ENCODE measurements at places on chromosomes 3 and 15.

GRCh38 chr3:148643389-148643840 lies 54.3 kb upstream of the AGTR1 start:
- DNase-seq = no peak

GRCh38 chr3:85627932-85628331 lies 669.1 kb downstream of the CADM2 start:
- no peak for DNase-seq

DNA sequence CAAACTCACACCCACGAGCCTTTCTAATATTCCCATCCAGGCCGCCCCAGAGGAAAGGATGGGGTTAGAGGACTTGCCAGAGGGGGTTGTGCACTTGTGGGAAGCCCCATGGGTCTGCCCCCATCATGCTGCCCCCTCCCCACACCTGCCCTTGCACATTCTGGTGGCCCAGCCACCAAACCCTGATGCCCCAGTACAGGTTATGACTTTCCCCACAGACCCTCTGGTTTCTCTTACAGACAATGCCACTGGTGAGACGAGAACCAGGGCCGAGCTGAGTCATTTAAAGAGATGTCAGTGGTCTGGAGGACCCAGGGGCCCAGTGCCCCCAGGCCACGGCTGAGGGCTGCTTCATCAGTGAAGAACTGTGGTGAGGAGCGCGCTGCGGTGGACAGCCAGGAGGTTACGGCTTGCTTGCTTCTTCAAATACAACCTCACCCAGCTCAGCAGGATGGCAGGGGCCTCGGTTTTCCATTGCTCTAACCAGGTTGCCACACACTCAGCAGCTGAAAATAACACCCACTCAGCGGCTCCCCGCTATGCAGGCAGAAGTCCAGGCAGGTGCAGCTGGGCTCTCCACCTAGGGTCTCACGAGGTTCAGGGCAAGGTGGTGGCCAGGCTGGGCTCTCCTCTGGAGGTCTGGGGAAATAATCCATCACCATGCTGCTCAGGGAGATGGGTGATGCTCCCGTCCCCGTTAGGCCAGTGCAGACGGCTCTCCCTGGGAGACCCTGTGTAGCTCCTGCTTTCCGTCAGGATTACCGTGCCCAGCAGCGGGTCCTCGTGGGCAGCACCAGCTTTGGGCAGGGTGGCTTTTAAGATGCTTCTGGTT lies 13.8 kb upstream of the SNRPA1 start:
- DNase-seq = no peak

DNA sequence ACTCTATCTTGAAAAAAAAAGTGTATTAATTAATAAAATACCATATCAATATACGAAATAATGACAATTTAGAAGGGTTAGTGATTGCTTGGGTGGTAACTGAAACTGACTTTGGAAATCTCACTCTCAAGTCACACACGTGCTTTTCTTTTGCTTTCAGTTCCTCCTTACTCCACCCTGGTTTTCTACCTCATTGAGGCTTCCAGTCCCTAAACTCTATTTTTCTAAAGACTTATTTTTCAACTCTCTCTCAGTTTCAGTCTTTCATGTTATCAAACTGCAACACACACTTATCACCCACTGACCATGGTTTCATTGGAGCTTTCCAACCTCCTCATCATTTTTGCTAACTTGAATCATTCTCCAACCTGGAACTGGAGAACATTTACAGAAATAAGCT lies 23.5 kb downstream of the IL12A start:
- DNase-seq = no peak

GRCh38 chr15:69357773-69358771 lies 56.1 kb upstream of the KIF23 start:
- peak; percentile 52 for DNase-seq

- no peak for DNase-seq
Observed at GRCh38 chr3:180229113-180229512, 192.4 kb upstream of the PEX5L start.

- no peak for DNase-seq
Observed at GRCh38 chr3:120057626-120058025, 36.6 kb downstream of the GSK3B start.

DNA sequence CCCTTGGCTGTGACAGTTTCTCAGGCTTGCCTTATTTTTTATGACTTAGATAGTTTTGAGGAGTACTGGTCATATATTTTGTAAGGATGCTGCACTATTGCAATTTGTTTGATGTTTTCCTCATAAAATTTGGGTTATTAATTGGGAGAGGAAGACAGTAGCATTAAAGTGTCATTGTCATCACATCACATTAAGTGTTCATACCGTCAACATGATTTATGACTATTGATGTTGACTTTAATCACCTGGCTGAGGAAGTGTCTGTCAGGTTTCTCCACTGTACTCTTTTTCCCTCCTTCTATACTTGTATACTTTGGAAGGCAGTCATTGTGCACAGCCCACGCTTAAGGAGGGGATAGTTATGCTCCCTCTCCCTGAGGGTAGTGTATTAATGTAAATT lies 26.9 kb downstream of the TRIM69 start:
- no peak for DNase-seq

- no peak for DNase-seq
Observed at GRCh38 chr3:69612791-69613190, 126.5 kb upstream of the MITF start.

DNA sequence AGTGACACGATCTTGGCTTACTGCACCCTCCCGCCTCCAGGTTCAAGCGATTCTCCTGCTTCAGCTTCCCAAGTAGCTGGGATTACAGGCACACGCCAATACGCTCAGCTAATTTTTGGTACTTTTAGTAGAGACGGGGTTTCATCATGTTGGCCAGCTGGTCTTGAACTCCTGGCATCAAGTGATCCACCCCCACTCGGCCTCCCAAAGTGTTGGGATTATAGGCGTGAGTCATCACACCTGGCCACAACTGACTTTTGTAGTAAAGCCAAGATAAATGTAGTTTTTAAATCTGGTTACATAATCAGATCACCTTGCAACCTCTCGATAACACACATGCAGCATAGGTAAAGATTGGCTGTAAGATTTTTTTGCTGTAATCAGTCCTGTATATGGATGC lies 657.5 kb upstream of the DPPA4 start:
- no peak for DNase-seq

DNA sequence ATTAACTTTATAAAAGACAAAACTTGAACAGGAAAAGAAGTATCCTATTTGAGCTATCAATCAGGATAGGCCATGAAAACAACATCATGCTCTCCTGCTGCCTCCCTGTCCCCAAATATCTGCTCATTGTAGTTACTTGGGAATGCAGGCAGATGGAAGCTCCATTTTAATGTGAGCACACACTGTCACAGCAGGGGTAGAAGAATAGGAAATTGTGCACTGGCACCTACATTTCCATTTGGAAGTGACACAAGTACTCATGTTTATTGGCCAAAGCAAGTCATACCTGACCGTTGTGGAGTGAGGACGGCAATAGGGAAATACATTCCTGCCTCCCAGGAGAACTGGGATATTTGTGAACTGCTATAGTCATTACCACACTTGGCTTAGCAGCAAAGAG lies 52.4 kb downstream of the ASTE1 start:
- DNase-seq = no peak

- no peak for DNase-seq
Observed at GRCh38 chr3:25652921-25653320, 11.8 kb downstream of the TOP2B start.
